Left colon (tissue), 2 donors: ENCODE measurements at places on chromosomes 16 and 17. TPM values are rescaled to one million over a fixed set of nuclear protein-coding genes. Genes with fewer than 3 reads are reported as not detected.

ARL5C gene
- total RNA-seq: not detected

RILP gene
- 51.2 TPM for total RNA-seq

ZPBP2 gene
- not detected for total RNA-seq

MEFV gene
- total RNA-seq: 0.67 TPM

CLN3 gene
- total RNA-seq: 84.0 TPM

GP1BA gene
- not detected for total RNA-seq

MT1G gene
- 22.4 TPM for total RNA-seq

RHBDL3 gene
- 0.50 TPM for total RNA-seq

GRCh38 chr17:29180034-29180787 lies at the start of gene MYO18A:
TSS of gene MYO18A (minus strand) at chr17:29180398. CDS start at chr17:29166940, 13,458 bp downstream.
- peak; percentile 67 for DNase-seq

- peak; percentile 82 for DNase-seq
Observed at GRCh38 chr16:27238016-27238587, 30.5 kb downstream of the NSMCE1 start.

GRCh38 chr16:80063031-80063712 lies 462.6 kb upstream of the MAF start:
- DNase-seq: peak; percentile 14

DNA sequence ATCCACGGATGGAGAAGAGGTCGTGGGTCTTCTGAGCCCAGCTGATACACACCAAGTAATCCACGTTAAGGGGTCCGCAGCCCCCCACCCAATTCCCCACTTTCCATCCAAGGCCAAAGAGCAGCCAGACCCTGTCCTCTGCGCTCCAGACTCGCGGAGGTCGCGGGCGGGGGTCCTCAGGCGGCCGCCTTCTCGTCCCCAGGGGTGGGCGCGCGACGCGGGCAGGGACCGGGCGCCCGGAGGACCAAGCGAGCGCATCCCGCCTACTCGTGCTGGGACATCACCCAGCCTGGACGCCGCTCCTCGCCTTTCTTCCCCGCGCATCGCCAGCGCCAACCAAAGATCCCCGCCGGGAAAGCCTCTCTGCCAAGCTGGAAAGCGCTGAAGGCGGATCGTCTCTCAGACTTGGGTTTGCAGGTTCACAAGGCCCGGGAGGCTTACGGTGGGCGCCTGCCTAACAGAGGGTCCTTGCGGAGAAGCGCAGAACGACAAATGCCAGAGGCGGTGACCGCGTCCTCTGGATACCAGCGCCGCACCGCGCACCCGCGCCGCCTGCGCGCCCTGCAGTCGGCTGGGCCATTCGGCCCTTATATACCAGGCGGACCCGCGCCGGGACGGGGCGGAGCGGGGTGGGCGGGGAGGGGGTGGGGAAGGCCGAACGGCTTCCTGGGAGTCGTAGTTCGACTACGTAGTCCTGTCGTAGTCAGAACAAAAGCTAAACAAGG lies 471.6 kb downstream of the SOX9 start:
- DNase-seq: peak; percentile 72

DNA sequence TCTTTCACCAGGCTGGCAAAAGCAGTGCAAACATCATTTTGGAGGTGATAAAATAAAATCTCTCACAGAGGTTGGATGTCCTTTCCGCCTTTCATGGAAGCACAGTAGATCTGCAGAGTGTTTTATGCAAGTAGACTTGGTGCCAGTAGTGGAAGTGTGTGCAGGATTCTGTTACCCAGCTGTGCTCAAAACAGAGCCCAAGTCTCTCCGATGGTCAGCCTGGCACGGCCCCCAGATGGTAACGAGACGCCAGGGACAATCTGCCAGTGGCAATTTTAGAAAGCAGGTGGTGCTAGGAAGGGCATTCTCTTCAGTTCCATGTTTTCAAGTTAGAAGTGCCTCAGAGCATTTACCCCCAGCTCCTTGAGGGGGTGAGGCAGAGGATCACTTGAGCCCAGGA lies 1.5 kb upstream of the MTHFSD start:
- no peak for DNase-seq

- no peak for DNase-seq
Observed at GRCh38 chr16:48852951-48853350, 243.0 kb upstream of the N4BP1 start.

GRCh38 chr17:47949197-47949759 lies 7.9 kb downstream of the PNPO start:
- peak; percentile 94 for DNase-seq

DNA sequence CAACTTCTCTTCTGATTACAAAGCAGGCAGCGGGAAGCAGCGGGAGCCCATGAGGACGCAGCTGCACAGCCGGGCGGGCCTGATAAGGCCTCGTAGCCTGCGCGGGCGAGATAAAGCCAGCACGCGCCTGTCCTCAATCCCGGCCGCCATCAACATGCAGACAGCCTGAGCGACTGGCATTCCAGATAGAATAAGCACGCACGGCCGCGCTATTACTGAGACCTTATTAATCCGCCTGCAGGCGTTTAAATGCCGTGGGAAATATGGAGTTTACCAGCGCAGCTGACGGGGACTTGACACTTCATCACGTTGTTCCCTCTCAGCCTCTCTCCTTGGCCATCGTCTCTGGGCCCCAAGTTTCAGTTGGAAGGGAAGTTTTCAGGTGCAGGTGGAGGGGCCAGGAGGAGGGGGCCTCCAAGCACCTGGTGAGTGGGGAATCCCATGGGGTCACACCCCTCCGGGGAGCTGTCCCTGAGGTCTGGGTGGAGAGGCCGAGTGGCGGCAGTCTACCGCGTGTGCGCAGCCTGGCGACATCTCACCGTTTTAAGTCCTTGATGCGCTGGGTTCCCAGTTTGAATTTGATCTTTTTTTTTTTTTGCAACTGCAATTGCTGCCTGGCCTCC lies 27.3 kb upstream of the CBFA2T3 start:
- no peak for DNase-seq

- DNase-seq: peak; percentile 75
Observed at GRCh38 chr17:34252444-34253138, 2.5 kb upstream of the CCL2 start.

- no peak for DNase-seq
Observed at GRCh38 chr16:54015147-54015546, 271.4 kb downstream of the IRX3 start.
